ENCODE measurements at places on chromosomes 4 and X.

DNA sequence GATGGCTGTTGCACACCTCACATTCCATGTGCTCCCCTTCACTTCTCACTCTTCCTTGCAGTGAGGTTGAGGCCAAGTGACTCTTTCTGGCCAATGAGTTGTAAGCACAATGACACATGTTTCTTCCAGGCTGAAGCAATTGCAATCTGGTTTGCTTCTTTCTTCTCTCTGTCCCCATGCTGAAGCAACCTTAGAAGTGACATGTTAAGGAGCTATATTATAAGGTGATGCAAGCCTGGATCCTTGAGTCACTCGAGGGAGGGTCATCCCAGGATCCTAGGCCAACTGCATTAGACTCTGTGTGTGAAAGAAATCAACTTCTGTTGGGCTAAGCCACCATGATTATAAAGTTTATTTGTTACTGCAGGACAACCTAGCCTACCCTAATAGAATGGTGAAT, 45.5 kb upstream of the HS3ST1 start:
- no peak for DNase-seq

GRCh38 chr4:77002321-77003107, 53.0 kb downstream of the SEPTIN11 start:
- DNase-seq: no peak

- peak; percentile 88 for DNase-seq
These were observed 169.9 kb upstream of the AADAT start for GRCh38 chr4:170259631-170260153.

DNA sequence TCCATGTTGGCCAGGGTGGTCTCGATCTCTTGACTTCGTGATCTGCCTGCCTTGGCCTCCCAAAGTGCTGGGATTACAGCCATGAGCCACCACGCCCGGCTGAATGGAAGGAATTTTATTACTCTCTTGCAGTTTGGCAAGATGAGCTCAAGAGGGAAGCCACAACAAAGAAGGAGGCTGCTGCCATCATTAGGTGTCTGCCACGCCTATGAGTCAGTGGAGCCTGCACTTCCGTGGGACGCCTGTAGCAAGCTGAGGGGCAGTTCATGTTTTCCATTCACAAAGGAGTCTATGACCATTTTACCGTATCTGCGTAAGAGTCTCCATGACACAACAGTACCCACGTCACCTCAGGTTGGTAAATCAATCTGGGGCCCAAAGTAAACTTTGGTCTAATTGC, 51.2 kb upstream of the CHRNA9 start:
- peak; percentile 1 for DNase-seq

- DNase-seq: no peak
These were observed 57.4 kb downstream of the CC2D2A start for GRCh38 chr4:15526924-15527592.

GRCh38 chrX:130343411-130343810, 3.7 kb downstream of the SLC25A14 start:
- DNase-seq: no peak
